ENCODE measurements at places on chromosomes 11 and 22.

DNA sequence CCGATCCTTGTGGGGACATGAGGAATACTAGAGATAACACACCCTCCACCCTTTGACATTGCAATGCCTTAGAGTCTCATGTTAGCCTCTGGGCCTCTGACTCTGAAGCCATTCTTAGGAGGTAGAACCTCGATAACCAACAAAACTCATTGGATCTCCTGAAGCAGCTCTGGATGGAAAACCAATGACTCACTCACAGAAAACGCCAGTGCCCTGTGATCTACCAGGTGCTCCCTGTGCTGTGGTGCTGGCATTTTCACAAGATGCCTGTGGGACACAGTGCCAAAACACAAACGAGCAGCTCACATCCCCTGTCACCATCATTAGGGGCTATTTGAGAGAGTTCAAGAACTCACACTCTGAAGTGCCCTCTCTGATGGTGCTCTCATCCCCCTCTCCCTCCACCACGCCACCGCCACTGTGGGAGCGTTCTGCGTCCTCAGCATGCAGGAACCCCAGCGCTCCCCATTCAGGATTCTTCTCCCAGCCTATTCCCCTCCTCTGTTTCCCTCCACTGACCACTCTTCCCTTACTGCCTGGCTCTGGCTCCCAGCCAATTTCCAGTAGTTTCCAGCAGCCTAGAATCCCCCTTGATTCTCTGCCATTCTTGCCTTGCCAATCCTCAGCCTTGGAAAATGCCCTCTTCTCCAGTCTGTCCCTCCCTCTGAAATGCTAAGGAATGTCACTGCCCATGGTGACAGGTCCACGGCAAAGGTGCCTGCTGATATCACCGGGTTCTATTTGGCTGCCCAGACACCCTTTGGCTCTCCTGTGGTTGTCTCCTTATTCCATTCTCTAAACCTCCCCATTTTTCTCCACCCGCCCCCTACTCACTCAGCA is 4.7 kb upstream of the POLD4 start:
- no peak for DNase-seq

DNA sequence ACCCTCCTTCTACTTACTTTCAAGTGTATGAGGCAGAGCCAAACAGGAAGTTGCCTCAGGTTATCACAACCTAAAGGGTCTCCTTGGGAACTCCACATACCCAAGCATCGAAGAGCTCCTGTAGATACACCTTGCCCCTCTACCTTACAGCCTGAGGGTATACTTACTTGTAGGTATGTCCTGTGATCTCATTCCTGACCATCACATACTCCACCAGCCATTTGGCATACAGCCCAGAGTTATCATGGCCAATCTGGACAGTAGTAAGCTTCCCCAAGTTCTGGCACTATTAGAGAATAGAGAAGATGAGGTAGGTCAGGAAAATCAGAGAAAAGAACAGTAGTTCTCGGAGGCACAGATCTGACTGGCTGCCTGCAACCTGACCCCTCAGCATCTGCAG is 53.4 kb upstream of the SCUBE2 start:
- no peak for DNase-seq

DNA sequence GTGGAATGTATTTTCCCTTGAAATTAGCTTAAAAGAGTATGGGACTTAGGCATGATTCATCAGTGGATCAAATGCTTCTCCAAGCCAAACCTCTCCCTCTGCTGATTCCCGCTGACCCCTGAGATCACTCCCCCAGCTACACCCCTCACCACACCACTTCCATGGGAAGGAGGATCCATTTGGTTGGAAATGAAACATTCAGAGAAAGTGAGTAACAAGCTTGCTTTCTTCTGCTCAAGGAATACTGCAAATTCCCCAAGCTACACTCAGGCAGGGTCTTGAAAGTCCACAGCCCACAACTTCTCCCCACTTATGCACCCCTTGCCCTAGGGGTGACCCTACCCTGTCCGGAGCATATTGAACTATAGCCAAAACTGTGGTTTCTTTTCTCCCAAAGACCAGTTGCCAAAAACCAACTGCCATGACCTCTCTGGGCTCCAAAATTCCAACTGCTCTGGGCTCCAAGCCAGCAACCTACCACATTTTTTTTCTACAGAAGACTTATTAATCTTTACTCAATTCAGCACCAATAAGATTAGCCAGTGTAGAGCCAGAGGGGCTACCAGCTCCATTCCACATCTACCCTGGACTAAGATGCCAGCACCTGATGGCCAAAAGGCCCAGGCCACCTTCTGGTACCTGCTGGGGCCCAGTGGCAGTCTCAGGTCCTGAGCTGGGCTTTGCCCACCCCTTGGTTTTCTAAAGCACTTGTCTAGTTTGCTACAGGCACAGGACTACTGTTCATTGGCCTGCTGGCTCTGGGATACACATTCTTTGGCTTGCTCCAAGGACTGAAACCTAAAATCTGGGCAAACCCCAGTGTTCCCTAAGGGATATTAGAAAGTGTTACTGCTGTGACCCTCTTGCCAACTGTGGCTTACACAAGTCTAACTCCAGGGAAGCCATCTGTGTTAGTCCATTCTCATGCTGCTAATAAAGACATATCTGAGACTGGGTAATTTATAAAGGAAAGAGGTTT is 101.1 kb downstream of the MICAL3 start:
- DNase-seq, result no peak

- DNase-seq, result no peak
Measured at GRCh38 chr11:114296605-114297372, 590 bp downstream of the NNMT start.

- DNase-seq, result no peak
Measured at GRCh38 chr22:32583921-32584335, 109.3 kb downstream of the FBXO7 start.

DNA sequence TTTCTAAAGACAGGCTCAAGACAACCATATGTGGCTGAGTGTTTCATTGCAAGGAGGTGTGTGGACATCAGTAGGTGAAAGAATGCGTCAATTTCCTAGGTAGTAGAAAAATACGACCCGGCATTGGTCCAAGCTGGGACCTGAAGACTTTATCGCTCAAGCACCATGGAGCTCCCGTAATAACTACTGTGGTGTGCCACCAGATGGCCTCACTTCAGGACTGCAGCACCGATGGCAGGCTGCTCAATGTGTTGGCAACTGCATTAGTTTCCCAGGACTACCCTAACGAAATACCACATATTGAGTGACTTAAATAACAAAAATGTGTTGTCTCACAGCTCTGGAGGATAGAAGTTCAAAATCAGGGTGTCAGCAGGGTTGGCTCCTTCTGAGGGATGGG is 72.4 kb upstream of the FAT3 start:
- no peak for DNase-seq

DNA sequence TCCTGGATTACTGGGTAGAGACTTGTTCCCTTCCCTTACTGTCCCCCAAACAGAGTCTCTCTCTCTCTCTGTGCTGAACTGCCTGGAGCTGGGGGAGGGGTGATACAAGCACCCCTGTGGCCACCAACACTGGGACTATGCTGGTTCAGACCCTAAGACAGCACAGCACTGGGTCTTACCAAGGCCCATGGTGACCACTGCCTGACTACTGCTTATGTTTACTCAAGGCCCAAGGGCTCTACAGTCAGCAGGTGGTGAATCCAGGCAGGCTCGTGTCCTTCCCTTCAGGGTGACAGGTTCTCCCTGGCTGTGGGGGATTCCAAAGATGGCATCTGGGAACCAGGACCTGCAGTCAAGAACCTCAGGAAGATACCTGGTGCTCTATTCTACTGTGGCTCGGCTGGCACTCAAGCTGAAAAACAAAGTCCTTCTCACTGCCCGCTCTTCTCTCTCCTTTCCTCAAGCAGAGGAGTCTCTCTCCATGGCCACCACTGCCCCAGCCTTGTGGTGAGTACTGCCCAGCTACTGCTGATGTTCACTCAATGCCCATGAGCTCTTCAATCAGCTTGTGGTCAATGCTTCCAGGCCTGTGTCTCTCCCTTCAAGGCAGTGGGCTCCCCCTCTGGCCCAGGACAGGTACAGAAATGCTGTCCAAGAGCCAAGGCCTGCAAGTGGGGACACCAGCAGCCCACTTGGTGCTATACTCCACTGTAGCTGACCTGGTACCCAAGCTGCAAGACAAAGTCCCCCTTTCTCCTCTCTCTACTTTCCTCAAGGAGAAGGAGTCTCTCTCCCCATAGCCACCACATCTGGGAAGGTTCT is 41.8 kb upstream of the SHANK2 start:
- DNase-seq, result no peak

- DNase-seq, result no peak
Measured at GRCh38 chr11:8097468-8097867, 16.5 kb downstream of the TUB start.

Data from gastrocnemius medialis (tissue), 4 donors.